ENCODE measurements at places on chromosomes 3 and 15. TPM values are rescaled to one million over a fixed set of nuclear protein-coding genes. Genes with fewer than 3 reads are reported as not detected.

DNA sequence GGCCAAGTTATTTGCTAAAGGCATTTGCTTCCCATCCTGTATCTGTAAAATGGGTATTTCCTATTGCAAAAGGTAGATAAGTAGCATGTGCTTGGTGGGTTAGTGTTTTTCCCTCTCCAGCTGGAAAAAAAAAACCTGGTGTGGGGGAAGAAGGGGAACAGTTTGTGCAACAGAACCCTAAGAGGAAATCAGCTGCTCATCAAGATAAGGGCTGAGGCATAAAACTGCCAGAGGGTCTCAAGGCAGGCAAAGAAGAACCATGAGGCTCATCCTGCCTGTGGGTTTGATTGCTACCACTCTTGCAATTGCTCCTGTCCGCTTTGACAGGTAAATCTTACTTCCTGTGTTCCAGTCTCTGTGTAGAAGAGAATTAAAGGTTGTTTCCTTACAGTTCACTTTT lies at the start of gene CPA3:
CPA3 (plus strand) TSS at position 248 of the 400 bp plus-strand sequence; CDS start at position 260, 12 bp downstream.
- no peak for DNase-seq
- no peak within 1 kb of the TSS for H3K27ac ChIP-seq
- no peaks in the 10 kb centered on the region for H3K36me3 ChIP-seq
- no peaks in the 10 kb centered on the region for H3K4me1 ChIP-seq

DNA sequence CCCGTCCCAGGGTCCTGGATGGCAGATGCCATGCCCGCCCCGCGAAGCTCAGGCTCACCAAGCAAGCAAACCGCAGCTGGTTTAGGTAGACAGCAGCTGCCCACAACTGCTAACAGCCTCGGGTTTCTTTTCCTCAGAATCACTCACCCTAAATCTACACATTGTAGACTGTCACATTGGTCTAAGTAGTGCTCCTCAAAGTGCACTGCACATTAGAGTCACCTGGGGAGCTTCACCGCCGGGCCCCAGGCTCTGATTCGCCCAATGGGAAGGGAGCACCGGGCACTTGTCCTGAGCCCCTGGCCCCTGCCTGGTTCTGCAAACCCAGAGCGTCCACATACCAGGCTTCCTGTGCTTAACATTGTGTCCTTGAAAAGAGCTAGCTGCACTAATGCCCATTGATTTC lies 752 bp downstream of the OCA2 start:
- peaks cover 42% of the 10 kb centered on the region for H3K4me1 ChIP-seq
- H3K27ac ChIP-seq: no peak overlapping the region
- H3K4me3 ChIP-seq: peak overlapping the region; percentile 79
- no peak for DNase-seq
- H3K27me3 ChIP-seq: peaks cover 45% of the 10 kb centered on the region
- H3K36me3 ChIP-seq: peaks cover 17% of the 10 kb centered on the region

DNA sequence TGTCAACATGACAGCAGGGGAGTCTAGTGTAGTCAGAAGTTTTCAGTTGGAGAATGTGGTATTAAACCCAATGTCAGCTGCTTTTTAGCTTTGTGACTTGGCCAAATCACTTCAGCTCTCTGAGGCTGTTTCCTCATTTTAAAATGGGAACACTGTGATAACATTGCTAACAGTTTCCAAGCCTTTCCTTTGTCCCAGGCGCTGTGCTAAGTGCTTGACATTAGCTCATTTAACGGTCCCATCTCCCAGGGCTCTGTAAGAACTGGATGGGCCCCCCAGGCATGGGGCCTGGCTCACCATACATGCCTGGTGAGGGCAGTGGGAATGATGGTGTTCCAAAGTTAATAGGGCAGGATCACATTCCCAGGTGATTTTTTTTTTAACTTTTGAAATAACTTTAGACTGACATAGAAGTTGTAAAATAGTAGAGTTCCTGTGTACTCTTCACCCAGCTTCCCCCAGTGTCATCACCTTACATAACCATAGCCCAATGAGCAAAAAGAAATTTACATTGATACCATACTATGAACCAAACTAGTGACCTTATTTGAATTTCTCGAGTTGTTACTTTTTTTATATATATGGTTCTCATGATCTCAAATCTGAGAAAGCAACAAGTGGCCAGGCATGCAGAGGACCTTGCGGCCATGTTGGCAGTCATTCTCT lies 7.7 kb downstream of the RASL12 start:
- H3K4me1 ChIP-seq: no peaks in the 10 kb centered on the region
- H3K36me3 ChIP-seq: no peaks in the 10 kb centered on the region
- no peak overlapping the region for H3K27ac ChIP-seq
- DNase-seq: no peak

DNA sequence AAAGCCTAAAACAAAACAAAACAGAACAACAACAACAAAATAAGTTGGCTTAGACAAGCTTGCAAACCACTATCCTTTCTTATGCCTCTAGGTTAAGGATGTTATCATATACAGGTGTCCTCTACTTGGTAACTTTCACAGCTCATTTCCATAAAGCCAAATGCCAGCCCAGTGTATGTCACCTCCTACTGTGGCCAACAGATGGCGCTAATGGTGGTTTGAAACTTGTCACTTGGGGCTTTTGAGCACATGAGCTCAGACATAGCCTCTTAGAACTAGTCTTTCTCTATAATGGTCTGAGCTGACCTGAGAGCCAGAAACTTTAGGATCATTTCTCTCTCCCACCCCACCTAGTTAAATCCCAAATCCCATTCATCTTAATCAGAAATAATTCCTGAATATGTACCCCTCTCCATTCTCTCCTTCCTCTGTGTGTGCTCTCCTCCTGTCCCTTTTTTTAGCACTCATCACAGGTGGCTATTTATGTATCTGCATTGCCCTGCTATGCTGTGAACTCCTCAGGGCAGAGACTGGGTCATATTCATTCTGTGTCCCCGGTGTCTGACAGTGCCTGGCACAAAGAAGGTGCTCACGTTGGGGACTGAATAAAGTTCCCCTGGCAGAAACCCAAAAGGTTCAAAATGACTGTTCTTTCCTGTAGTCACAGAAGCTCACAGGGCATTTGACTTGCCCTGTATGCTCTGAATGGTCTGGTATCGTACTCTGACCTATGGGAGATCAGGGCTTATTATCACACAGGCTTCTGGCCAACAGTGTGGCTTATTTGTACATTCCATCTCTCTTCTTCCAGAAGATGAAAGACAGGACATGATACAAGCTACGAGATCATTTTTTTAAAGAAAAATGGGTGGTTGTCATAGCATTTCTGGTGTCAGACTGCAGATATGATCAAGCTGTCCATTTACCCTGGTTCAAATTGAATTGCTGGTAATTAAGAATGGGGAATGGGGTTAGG lies 319.3 kb upstream of the AZI2 start:
- DNase-seq: peak; percentile 18
- H3K4me1 ChIP-seq: no peaks in the 10 kb centered on the region
- H3K27ac ChIP-seq: no peak overlapping the region
- no peak overlapping the region for H3K4me3 ChIP-seq
- H3K36me3 ChIP-seq: no peaks in the 10 kb centered on the region

DNA sequence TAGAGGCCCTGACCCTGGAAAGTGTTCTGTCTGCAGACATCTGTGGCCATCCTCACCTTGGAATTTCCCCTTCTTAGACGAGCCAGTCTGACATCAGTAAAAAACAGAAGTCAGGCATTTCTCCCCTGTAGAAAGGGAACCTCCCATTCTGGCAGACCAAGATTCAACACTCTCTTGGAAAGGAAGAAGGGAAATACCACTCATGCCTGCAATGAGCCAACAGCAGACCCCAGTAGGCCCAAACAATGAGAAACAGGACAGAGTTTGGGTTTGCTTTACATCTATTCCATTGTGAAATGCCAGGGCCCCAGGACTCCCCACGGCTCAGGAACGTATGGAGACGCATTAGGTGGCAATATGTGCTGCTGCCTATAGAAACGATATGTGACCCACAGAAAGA lies 264.0 kb upstream of the NSMCE3 start:
- H3K36me3 ChIP-seq: no peaks in the 10 kb centered on the region
- DNase-seq: no peak
- peaks cover 25% of the 10 kb centered on the region for H3K27me3 ChIP-seq
- no peak overlapping the region for H3K4me3 ChIP-seq
- no peak overlapping the region for H3K27ac ChIP-seq

- H3K36me3 ChIP-seq: no peaks in the 10 kb centered on the region
- peak overlapping the region; percentile 91 for H3K4me3 ChIP-seq
- peak overlapping the region; percentile 93 for H3K27ac ChIP-seq
- H3K4me1 ChIP-seq: peaks cover 36% of the 10 kb centered on the region
Observed at GRCh38 chr15:51736069-51736468, 1.4 kb downstream of the LYSMD2 start.

DNA sequence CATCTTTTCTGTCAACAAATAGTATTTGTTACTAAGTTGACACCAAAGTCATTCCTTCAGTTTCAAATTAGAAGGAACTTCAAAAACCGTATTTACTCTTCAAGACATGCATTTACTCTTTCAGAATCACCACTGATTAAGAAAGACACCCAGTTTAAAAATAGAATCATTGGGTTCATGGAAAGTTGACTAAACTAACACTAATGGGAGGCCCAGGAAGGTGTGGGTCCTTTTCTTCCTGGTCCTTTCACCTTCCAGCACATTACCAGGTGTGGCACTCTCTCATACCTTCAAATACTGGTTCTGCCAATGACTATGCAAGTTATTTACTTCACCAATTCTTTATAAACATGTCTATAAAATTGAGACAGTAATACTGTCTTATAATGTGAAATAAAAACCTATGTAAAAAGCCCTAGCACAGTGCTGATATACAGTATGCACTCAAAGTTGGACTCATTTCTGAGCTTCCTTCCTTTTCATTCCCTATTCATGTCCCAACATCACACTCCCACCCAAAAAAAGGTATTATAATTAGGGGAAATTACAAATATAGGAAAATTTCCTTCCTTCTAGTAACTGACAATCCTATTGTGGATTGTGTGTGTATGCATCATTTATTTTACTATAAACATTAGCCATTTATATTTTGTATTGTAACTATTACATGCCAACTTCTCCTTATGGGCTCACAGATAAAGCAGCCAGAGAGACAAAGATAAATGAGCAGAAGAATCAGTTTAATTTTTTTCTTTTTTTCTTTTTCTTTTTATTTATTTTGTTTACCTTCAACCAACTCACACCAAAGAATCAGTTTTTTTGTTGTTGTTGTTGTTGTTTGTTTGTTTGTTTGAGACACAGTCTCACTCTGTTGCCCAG lies 48.9 kb downstream of the LRRFIP2 start:
- DNase-seq: no peak
- peaks cover 2% of the 10 kb centered on the region for H3K4me1 ChIP-seq
- peaks cover 48% of the 10 kb centered on the region for H3K36me3 ChIP-seq
- H3K4me3 ChIP-seq: no peak overlapping the region

DNA sequence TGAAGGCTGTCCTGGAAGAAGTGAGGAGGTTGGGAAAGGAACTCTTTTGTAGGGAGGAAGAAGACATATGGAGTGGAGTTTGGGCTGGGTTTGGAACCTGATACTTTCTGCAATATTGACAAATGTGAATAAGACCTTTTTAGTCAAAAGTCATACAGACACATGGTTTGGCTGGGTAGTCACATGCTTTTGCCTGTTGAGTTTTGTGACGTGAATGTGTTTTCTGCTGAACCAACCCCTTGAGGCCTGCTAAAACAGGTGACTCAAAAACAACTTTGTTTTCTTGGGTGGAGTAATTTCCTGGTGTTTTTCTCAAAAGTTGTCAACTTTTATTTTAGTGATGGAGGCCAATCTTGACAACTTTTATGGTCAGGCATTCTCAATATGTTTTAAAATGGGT lies 39.4 kb upstream of the CCR4 start:
- H3K4me1 ChIP-seq: no peaks in the 10 kb centered on the region
- H3K27ac ChIP-seq: no peak overlapping the region
- no peak overlapping the region for H3K4me3 ChIP-seq
- DNase-seq: no peak

GRCh38 chr3:69842789-69843188 lies 103.5 kb downstream of the MITF start:
- no peak overlapping the region for H3K27ac ChIP-seq
- H3K4me1 ChIP-seq: no peaks in the 10 kb centered on the region
- H3K4me3 ChIP-seq: no peak overlapping the region
- DNase-seq: no peak

- H3K4me1 ChIP-seq: no peaks in the 10 kb centered on the region
- no peak for DNase-seq
- H3K27me3 ChIP-seq: peaks cover 11% of the 10 kb centered on the region
- H3K4me3 ChIP-seq: no peak overlapping the region
- no peaks in the 10 kb centered on the region for H3K36me3 ChIP-seq
Observed at GRCh38 chr15:83815506-83815905, 161.6 kb downstream of the ADAMTSL3 start.

DNA sequence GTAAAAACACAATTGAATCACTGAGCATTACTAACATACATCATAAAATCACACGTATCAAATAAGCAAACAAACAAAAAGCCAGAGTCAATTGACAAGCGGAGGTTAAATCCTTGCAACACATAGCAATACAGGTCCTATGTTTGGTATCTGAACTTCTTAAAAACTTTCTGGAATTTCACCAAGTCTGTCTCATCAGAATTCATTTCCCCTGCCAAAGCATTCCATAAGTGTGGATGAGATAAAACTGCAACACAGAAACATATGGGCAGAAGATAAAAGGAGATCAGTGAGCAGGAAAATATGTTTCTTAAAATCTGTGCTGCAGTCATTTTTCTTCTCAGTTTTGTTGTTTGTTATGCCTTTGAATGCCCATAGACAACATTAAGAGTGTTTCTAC lies 1155.5 kb downstream of the TBL1XR1 start:
- H3K4me3 ChIP-seq: no peak overlapping the region
- no peak overlapping the region for H3K27ac ChIP-seq
- no peak for DNase-seq
- H3K27me3 ChIP-seq: no peaks in the 10 kb centered on the region
- no peaks in the 10 kb centered on the region for H3K4me1 ChIP-seq

GRCh38 chr15:67907184-67907723 lies 67.4 kb upstream of the RNU6-1 start:
- no peak overlapping the region for H3K27ac ChIP-seq
- H3K4me3 ChIP-seq: no peak overlapping the region
- peaks cover 27% of the 10 kb centered on the region for H3K36me3 ChIP-seq
- H3K27me3 ChIP-seq: peaks cover 4% of the 10 kb centered on the region
- DNase-seq: no peak

DNA sequence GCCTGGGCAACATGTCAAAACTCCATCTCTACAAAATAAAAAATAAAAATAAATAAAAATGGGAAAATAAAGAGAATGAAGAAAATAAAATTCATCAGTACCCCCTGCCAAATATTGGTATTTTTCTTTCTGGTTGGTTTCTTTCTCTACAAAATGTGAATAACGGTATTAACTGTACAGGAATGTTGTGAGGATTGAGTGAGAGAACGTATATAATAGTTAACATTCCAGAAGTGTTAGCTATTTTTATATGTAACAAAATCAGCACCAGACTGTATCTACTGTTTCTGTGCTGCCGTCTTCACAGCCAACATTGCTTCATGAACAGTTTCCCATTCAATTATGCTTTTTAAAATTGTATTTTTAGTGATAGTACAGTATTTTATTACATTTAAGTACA lies 25.5 kb upstream of the RNU6-1 start:
- DNase-seq: no peak
- no peak overlapping the region for H3K27ac ChIP-seq
- peaks cover 7% of the 10 kb centered on the region for H3K27me3 ChIP-seq
- peaks cover 6% of the 10 kb centered on the region for H3K4me1 ChIP-seq

GRCh38 chr3:116135457-116136085 lies 309.7 kb downstream of the LSAMP start:
- H3K4me1 ChIP-seq: no peaks in the 10 kb centered on the region
- H3K27ac ChIP-seq: no peak overlapping the region
- H3K27me3 ChIP-seq: no peaks in the 10 kb centered on the region
- no peak overlapping the region for H3K4me3 ChIP-seq
- no peak for DNase-seq

The SHISA5 gene
- polyA plus RNA-seq: 341 TPM

The GCNT3 gene
- polyA plus RNA-seq: not detected

The CDC25A gene
- polyA plus RNA-seq: not detected

The GOLGA6L7 gene
- polyA plus RNA-seq: not detected

The STIMATE gene
- 5.3 TPM for polyA plus RNA-seq

The NTRK3 gene
- polyA plus RNA-seq: not detected

The ZBTB47 gene
- not detected for polyA plus RNA-seq

The SLC12A1 gene
- polyA plus RNA-seq: not detected

The ERICH6 gene
- polyA plus RNA-seq: 0.60 TPM

The SHF gene
- 1.1 TPM for polyA plus RNA-seq
